NCI-H1048 (cell line): ENCODE measurements at places on chromosomes 5 and 9.

DNA sequence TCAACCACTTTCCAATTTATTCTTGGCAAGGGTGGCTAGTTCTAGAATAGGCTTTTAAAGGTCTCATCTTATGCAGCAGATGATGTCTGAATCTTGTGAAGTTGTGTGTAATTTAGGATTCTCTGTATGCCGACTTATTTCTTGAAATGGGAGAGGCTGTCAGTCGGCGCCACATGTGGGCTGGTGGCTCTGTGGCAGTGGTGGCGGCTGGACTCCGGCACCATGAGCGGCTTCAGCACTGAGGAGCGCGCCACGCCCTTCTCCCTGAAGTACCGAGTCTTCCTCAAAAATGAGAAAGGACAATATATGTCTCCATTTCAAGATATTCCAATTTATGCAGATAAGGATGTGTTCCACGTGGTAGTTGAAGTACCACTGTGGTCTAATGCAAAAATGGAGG is 8.3 kb upstream of the ATP6V0E1 start:
- DNase-seq: no peak

- DNase-seq: no peak
Observed at GRCh38 chr9:14899815-14900193, 10.4 kb downstream of the FREM1 start.

DNA sequence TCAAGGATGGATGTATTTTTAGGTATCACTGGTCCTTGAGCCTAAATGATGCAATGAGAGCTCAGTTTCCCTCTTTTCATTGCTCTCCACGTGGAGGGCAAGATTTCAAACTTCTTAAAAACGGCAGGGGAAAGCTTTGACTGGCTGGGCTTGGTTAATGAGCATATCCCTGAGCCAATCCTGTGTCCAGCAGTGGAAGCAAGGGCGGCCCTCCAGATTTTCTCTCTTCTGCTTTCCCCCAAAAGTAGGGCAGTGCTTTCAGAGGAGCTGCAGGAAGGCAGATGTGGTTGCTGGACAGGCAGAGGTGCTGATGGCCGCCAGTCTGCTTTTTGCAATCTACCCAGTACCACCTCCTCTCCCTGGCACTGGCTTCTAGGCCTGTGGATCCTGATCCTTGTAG is 30.0 kb upstream of the TBC1D2 start:
- DNase-seq: no peak

DNA sequence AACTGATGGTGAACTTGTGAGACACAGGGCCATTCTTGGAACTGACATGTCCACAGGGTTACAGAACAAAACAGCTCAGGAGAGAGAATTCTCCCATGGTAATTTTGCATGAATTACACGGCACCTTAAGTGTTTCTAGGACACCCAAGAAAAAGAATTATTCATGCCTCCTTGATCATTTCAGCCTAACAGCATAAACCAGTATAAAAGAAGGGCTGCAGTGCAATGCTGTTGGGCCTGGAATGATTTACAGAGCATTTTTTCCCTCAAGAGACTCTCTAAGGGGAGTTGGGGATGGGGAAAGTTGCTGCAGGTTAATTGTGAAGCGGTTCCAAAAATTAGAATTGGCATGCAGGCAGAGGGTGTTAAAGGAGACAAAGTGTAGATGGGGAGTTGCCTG is 136.4 kb upstream of the FBXL7 start:
- no peak for DNase-seq

DNA sequence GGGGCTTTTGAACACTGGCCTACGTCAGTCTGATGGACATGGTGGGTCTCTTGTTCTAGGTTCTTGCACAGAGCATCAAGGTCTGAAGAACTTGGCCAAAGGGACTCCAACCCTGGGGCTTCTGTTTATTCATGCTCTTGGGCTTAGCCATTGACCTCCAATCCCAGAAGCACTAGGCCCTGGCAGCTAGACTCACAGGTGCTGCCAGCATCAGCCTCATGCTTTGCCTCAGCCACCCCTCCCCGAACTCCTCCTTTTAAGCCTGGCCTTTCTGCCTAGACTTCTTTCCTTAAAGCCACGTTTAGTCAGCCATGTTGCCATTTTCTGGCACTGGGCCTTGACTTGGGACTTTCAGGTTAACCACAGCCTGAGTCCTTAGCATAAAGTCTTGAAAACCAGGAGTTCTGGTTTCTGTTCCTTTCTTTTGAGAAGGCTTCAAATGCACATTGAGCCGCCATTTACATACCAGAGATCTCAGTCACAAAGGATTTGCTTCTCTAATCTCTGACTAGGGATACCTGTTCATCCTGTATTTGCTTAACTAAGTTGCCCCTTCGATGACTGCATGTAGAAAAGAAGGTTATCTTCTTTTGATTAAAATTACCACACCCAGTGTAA is 54.7 kb downstream of the ANGPTL2 start:
- DNase-seq: no peak

GRCh38 chr5:74028406-74028805 is 402.4 kb downstream of the ARHGEF28 start:
- DNase-seq: no peak

GRCh38 chr9:136667940-136668760 is 5.4 kb downstream of the EGFL7 start:
- DNase-seq: no peak

GRCh38 chr5:172849606-172850453 is 15.8 kb downstream of the ERGIC1 start:
- DNase-seq: no peak

- DNase-seq: peak; percentile 19
Observed at GRCh38 chr5:146662229-146662628, 146.2 kb upstream of the GPR151 start.

GRCh38 chr5:158737536-158738027 is 362.1 kb downstream of the EBF1 start:
- no peak for DNase-seq

- DNase-seq: no peak
Observed at GRCh38 chr9:136661641-136662325, 933 bp upstream of the EGFL7 start.

DNA sequence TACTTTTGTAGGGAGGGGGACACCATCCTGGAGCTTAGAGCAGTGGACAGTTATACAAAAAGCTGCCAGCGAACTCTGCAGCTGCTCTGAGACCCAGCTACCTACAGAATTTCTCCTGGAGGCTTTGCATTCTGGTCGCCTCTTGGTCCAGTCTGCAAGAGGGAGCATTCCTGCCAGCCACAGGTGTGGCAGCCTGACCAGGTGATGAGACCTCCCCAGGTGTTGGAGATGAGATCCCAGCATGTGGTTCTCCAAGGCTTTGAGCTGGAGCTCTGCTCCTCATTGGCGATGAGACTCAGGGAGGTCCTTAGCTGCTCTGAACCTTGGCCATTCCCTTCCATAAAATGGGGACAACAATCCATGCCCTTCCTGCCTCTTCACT is 69.3 kb downstream of the RGS3 start:
- no peak for DNase-seq

- DNase-seq: no peak
Observed at GRCh38 chr9:127654619-127655018, 42.5 kb downstream of the STXBP1 start.

DNA sequence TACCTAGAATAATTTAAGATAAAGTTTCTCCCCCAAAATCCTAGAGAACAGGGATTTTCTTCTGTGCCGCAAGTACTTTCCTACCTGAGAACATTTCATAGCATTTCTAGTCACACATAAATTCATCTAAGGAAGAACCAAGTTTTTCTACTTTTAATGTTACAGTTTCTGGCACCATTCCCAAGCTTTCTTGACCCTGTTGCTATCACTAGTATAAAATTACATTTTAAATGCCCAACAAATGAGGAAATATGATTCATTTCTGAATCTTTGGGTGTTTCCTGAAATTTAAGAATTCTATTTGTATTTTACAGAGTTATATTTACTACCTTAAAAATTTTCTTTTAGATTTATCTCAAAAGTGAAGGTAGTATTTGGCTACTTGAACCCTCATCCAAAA is 137.8 kb downstream of the LPAR1 start:
- no peak for DNase-seq

DNA sequence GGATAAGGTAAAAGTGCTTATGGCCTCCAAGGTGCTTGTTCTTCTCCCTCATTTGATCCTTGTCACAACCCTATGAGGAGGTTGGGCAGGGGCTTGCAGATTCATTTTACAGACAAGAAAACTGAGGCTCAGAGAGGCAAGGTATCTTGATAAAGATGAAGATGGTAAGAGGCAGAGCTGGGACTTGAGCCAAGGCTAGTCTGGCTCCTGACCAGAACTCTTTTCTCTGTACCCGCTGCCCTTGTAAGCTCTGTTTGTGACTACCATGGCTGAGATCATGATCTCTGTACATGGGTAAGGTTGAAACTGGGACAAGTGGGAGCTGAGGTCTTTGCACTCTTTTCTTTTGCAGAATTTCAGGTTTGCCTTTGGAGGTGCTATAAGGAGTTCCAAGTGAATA is 33.6 kb downstream of the SEC61B start:
- DNase-seq: no peak

DNA sequence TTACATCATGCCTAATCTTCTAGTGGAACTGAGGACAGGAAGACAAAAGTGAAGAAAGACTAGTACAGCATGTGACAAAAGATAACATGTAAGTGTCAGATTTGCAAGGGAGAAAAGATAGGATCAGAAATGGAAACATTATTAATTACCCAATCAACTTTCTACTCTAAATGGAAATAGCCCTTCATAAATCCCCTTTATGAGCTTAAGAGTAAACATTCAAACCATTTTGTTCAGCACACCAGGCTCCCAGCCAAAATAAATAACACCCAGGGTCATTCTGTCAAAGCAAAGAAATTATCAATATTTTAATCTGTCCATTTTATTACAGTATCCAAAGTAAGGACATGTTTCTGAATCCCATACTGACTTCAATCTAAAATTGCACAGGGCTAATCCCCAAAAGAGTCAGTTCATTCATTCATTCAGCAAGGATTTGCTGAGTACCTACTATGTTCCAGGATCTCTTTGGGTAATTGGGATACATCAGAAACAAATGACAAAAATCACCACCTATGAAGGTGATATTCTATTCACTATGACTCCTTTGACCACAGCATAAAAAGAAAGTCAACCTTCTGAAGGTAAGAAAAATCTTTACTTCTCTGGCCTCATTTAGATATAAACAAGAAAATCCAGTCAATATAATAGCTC is 5.3 kb downstream of the PRELID2 start:
- no peak for DNase-seq

DNA sequence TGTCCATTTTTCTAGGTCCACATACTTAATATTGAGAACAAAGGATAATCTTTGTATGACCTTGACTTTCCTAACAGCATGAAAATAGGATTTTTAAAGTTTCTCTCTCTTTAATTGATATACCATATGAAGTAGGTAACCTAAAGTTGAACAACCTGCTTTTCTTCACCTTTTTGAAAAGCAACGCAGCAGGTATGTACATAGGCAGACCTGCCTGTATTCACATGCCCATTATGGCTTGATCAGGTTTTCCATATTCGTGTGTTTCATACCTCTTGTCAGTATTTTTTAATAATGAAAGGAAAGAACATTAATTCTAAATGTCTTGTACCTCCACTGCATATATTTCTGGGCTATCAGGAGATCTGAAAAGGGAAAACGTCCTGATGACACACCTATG is 1.5 kb upstream of the ADAMTSL1 start:
- DNase-seq: no peak

DNA sequence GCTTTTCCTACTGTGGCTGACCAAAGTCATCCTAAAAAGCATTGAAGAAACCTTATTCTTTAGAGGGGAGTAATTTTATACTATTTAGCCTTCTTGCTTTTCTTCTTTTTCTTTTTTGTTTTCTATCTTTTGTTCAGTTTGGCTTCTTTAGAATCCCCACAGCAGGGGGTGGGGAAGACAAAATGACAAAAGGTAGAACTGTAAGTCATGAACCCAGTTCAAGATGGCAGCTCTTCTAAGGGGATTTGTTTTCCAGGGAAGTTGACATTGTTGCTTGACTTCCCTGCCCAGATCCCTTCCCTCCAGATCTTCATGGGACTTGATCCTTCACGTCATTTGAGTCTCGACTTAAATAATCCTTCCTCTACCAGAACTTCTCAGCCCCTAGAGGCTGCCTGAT is 692.4 kb upstream of the DMAC1 start:
- no peak for DNase-seq

- no peak for DNase-seq
Observed at GRCh38 chr9:104144336-104144735, 50.2 kb downstream of the SMC2 start.
